ENCODE measurements at places on chromosomes 16 and 17.
A peak's percentile ranks its signal among the peaks of the same experiment; 100 is the strongest.

GRCh38 chr17:71963351-71963750 is 157.5 kb upstream of the SOX9 start:
- no peak for DNase-seq

DNA sequence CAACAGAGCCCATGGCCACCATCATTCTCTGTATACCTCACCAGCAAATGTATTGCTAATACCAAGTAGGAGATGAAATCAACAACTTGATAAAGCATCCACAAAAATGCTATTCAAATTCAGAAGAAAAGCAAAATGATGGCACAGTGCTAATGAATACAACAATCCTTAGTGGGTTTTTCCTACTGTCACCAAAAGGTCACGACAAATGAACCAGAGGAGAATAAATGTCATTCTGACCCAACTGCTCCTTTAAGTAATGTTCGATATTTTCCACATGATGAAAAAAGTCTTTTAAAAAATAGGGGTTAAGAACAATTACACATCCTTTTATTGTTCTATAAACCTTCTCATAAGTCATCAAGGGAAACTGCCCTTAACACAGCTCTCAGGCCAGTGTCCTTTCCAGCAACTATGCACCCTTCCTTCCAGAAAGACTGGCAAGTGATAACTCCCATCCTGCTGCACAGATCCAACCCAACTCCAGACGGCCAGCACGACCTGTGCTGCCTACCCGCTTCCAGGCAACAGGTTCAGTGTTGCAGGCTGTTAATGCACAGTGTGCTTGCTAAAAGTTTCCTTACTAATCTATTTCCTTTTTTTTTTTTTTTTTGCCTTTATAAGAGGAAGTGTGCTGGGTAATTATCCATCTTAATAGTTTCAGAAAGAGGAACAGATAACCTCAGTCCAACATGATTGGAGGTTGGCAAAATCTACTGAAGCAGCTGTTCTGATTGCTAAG is 15.4 kb downstream of the FBXO31 start:
- no peak for DNase-seq

DNA sequence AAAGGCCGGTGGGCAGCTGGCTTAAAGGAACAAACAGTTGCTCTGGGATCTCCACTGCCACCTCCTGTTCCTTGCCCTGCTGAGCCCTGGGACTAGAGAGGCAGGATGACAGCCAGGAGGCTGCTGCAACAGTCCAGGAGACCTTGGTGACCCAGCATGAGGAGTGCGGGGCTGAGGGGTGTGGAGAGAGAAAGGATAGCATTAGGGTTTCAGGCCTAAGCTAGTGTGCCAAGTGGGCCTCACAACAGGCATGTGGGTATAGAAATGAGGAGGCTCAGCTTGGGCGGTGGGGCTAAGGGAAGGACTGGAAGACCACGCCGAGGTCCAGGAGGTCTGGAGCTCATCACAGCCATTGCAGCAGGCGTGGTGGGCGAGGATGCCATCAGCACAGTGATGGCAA is 39.8 kb downstream of the SDK2 start:
- DNase-seq = no peak

GRCh38 chr17:82713071-82713723 is 3.3 kb upstream of the FN3KRP start:
- no peak for DNase-seq

DNA sequence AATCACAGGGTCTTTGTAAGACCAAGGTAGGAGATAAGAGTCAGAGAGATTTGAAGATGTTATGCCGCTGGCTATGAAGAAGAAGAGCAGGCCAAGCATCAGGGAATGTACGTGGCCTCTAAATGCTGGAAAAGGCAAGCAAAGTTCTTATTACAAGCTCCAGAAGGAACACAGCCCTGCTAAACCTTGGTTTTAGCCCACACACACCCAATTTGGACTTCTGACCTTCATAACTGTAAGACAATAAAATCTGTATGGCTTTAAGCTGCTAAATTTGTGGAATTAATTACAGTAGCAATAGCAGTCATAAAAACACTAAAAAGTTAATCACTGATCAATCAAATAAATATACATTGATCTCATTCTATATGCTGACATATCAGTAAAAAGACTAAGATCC is 6.0 kb downstream of the TMEM170A start:
- DNase-seq = no peak

- DNase-seq = no peak
These were observed 41.2 kb downstream of the RAB11FIP3 start for GRCh38 chr16:466651-467050.

DNA sequence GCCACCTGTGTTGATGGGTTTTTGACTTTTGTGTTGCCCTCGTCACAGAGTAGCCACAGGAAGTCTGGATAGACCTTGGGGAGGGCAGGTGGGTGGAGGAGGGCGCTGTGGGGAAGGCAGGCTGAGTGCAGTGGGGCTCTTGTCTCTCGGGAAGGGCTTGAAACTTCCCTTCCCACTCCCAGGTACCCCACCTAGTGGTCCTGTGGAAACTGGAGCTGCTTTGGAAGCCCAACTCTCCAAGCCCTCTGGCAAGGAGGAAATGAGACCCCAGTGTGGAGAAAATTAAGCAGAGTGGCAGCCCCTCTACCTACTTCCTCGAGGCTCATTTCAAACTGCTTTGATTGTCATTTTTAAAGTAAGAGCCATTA is 9.2 kb downstream of the CA5A start:
- no peak for DNase-seq

- no peak for DNase-seq
These were observed 166.1 kb downstream of the PRKCA start for GRCh38 chr17:66468241-66469087.

DNA sequence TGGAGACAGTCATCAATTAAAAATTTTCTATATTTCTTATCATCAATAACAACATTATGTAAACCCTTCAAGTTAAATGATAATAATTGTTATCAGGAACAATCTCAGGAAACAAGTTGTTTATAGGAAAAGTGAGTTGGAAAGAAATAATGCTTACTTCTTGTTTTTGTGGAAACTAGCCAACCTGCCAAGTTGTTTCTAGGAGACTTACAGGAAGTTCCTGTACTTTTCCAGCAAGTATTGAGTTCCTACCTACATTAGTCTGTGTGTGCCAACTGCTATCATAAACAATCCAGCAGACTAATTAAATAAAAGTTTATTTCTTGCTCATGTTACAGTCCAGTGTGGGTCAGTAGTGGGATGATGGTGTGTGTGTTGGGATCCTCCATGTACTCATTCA is 1.6 kb upstream of the CCL14 start:
- DNase-seq = no peak

DNA sequence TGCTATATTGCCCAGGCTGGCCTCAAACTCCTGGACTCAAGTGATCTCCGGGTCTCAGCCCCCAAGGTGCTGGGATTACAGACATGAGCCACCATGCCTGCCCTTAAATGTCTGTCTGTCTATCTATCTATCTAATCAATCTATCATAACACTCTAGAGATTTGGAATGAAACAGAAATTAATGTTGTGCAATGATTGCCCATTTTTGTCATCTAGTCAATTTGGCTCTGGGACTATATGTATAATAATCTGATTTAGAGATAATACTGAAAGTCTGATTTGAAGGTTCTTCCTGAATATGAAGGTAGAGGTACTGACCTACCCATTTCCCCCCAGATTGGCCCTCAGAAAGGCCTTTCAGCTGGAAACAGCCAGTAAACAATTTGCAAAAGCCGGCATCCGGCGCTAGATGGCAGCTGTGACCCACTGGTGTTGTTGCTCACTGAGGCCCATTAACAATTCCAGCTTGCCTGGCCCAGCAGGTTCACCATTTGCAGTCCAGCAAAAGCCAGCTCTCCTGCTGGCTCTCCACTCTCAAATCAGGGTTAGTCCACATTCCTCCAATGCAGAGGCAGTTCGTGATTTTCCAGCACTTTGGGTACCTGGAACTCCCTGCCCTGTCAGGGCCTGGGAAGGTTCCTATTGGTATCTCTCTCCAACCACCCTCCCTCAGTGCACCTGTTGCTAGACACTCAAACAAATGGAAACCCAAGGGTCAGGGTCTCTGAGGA is 22.9 kb upstream of the C16orf87 start:
- peak; percentile 69 for DNase-seq

DNA sequence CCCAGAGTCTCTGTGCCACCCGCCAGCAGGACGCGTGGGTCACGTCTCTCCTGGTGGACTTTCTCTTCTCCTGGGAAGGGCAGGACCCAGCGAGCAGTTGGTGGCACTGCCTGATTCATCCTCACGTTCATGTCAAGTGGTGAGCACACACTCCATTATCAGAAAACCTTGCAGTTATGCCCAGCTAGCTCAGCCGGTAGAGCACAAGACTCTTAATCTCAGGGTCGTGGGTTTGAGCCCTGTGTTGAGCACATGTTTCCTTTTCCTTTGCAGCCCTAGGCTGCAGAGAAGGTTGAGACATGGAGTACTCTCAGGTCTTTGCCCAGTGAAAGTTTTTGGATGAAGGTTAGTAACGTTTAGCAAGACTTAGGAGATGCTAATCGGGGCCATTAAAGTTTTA is 8.0 kb downstream of the OR1F1 start:
- DNase-seq = no peak

DNA sequence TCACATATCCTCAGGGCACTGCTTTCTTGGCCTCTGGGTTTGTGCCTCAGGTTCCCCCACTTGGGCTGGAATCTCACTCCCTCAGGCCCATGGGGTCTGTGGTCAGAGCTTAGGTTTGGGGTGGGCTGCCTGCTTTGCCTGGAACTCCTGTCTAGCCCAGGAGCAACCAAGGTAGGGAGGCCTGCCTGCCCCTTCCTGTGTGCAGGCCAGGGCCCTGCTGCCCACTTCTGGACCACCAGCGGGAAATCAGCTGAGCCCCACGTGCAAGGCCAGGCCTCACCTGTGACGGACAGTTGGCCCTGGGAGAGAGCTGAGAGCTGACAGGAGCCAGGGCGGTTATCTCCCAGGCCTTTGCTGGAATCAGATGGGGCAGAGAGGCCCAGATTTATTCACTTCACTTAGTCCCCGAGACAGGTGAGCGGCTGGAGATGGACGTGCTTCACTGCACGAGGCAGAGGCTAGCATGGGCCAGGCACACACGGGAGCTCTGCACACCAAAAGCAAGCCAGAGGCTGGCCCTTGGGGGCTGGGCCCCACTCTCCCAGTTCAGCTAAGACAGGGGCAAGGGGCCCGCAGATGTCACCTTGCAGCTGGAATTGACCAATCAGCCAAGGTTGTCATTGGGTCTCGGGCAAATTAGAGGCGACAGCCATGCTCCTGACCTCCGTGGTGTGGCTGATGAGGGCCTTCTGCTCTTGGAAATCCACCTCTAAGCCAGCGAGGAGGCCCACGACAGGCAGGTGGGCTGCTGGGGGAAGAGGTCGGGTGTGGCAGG is 49.9 kb upstream of the DOC2B start:
- DNase-seq = no peak

- DNase-seq = no peak
These were observed 1.2 kb downstream of the G6PC3 start for GRCh38 chr17:44071772-44072171.

GRCh38 chr16:9351841-9352434 is 260.5 kb downstream of the HAPSTR1 start:
- no peak for DNase-seq

- no peak for DNase-seq
These were observed 2.3 kb downstream of the TEKT5 start for GRCh38 chr16:10692470-10692869.

DNA sequence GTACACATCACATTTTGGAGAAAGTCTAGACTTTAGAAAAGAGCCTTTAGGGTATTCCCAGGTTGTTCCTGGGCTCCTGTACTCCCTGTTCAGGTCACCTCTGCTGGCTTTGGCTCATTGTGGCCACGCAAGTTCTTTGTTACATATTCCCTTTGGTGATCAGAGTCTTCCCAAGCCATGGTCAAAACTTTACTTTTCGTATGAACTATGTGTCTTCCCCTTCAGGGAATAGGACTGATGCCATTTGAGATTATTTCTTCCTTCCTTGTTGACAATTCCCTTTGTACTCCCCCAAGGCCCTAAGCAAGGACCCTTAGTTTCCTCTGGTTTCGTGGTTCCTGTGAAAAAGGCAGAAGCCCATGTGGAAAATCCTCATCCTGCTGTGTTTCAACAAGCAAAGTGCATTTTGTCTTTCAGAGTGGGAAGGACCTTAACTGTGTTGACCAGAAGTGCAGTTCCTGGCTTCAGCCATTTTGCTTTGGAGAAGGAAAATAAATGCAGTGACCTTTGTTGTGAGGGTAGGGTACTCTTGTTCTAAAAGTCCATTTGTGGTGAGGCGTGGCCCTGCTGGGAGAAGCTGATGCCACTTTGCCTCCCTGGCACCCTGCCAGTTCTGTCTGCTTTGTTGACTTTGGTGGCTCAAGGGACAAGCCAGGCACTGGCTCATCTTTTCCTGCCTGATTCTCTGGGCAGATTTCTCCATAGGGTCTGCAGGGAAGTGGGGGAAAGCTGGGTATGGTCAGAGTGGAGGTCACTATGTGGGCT is 55.1 kb downstream of the ZNRF1 start:
- no peak for DNase-seq

- DNase-seq = no peak
These were observed 59.8 kb downstream of the PIPOX start for GRCh38 chr17:29102741-29103181.

DNA sequence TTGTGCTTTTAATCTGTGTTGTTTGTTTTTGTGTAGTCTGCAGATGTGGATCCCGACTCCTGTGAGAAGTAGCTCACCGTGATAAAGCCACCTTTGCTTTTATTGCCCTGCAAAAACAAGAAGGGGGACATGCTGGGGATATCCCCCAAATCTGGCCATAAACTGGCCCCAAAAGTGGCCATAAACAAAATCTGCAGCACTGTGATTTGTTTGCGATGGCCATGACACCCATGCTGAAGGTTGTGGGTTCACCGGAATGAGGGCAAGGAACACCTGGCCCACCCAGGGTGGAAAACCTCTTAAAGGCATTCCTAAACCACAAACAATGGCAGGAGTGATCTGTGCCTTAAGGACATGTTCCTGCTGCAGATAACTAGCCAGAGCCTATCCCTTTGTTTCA is 15.1 kb downstream of the AHSP start:
- no peak for DNase-seq

DNA sequence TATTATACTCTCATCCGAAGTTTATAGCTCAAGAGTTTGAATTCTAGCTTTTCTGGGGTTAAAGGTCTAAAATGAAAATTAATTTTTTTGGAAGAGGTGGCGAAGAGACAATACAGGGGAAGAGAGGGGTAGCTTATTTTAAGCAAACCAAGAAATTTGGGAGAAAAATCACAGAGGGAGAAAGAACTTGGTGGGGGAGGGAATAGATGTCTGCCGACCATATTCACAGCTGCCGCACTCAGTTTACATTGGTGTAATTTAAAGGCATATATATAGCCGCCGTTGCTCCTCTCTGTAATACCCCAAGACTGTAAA is 6.5 kb upstream of the ZFHX3 start:
- no peak for DNase-seq

- DNase-seq = peak; percentile 12
These were observed 29.6 kb upstream of the PHOSPHO1 start for GRCh38 chr17:49260011-49260816.

GRCh38 chr16:4680673-4681470 is 12.5 kb upstream of the NUDT16L1 start:
- no peak for DNase-seq

Measured in MM.1S (cell line).